Cardiac muscle cell (in vitro differentiated cells and primary cell): ENCODE measurements at places on chromosomes 2 and 18.
A peak's percentile ranks its signal among the peaks of the same experiment; 100 is the strongest.

- DNase-seq: no peak
Measured at GRCh38 chr2:8312221-8312620, 369.6 kb upstream of the ID2 start.

DNA sequence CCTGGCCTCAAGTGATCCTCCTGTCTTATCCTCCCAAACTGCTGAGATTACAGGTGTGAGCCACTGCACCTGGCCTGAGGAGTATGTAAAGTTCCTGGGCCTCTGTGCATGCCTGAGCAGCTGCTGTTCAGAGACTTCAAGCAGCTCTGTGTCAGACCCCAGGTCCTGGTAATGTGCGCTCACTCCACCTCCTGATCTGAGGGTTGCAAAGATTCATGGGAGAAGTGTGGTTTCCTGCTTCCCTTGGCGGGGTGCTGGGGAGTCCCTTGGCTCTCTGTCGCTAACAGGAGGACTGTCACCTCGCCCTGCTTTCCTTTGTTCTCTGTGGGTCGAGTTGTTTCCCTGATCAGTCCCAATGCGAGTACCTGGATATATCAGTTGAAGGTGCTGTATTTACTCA lies 8.6 kb upstream of the IL36A start:
- DNase-seq: no peak

- no peak for DNase-seq
Measured at GRCh38 chr2:54680397-54681041, 42.9 kb upstream of the EML6 start.

GRCh38 chr2:71452565-71452964 lies 796 bp upstream of the DYSF start:
- peak; percentile 57 for DNase-seq

GRCh38 chr18:62412231-62412979 lies 87.3 kb downstream of the TNFRSF11A start:
- no peak for DNase-seq

GRCh38 chr2:83874066-83874465 lies 585.0 kb downstream of the SUCLG1 start:
- DNase-seq: no peak

DNA sequence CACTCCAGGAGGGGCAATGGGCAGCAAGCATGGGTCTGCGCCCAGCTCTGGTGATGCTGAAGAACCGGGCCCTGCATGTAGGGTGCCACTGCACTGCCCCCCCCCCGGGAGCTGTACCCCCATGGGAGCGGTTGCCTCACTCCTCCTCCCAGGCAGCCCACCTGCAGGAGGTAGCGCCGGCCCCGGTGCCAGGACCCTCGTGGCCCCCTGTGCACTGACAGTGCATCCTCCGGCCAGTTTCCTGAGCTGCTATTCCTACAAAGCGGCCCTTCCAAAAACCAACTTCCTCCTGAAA lies 109.4 kb downstream of the ZNF516 start:
- no peak for DNase-seq

DNA sequence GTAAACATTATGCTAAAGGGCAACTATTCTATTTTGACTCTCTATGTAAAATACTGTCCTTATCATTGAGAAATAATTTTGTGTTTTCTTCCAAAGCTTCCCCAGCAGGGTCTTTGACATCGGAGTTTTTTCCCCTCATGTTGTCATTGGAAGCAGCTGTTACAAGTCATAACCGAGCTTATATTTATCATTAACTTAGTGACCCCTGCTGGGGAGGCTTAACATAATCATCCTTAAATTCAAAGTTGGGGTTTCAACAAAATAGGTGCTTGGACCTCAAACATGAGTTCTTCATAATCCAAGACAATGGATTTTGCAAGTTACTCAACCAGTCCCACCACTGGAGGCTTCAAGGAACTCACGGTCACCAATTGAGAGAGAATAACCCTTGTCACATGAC lies 330.9 kb downstream of the DCC start:
- peak; percentile 46 for DNase-seq

GRCh38 chr18:28735731-28736130 lies 558.8 kb upstream of the CDH2 start:
- peak; percentile 94 for DNase-seq

- no peak for DNase-seq
Measured at GRCh38 chr2:96984300-96984699, 2.1 kb downstream of the FAM178B start.

- no peak for DNase-seq
Measured at GRCh38 chr18:78601349-78601748, 378.3 kb upstream of the SALL3 start.

DNA sequence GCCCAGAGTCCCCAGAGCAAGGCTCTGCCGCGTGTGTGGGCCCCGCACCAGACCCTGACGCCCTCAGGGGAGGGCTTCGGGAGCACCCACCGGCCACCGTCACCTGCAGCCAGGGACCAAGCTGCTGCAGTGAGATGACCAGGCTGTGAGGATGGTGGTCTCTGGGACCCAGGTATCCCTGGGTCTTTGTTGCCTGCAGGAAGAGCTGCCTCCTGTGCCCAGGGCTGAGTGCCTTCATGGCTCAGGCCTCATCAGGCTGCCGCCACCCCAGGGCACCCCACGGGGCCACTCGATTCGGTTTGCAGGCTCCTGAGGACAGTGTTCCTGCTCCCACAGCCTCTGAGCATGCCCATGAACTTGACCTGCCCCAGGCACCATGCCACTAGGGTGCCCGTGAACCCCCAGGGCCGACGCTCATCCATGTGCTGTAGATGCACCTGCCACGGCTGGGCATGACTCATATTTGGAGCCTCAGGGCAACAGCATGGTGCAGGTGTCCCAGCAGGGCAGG lies 109.8 kb downstream of the FAM210A start:
- no peak for DNase-seq

- peak; percentile 97 for DNase-seq
Measured at GRCh38 chr2:102063487-102063911, 71.7 kb downstream of the IL1R2 start.

DNA sequence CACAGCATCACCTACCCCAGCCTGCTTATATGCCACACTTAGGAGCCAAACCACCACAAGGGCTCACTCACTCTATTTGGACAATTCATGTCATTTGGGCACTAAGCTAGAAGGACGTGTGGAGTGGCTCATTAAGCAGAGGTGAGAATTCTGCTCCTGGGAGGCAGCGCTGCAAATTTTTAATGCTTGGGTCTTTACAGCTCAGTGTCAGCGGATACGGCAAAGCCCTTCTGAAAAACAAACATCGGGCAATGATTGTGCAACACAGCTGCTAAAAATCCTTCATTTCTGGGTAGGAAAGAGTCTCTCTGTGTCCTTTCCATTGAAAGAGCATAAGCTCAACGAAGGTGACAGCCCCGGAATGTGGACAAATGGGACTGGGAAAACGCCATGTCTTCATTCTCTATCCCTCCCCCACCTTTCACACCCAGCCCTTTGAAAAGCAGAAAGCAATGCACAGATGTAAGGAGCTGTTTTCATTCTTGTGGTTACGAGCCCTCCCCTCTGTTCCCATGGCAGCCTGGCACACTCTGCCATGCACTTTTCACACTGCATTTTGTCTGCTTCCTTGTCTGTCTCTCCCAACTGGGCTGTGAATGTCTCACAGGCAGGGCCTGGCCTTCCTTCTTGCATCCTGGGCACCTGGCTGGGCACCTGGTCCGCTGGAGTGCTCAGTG lies 16.0 kb downstream of the TMEM177 start:
- no peak for DNase-seq

DNA sequence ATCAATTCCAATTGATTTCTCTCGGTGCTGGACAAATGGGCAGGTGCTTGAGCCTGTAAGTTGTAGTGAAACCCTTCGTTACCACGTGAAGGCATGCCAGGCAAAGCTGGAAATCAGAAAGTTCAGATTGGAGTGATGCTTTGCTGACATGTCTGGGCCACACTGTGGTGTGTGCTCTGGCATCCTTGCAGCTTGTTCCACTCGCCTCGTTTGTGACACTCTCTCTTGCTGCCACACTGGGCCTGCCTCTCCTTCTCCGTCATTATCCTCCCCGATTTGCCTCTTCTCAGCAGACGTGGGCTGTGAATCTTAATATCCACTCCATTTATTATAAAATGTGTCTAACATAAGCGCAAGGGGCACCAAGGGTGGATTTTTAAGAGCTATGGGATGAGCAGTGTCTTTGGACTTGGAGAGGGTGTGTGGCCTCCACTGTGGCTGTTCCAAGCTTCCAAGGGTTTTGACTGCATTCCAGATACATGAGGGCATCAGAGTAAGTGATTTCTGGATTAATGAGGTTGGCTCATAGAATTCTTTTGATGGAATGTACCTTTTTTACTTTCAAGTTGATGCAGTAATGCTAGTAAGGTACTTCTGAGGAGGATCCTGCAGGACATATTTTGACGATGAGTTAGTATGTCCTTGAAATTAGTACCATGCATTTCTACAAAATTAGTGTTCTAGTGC lies 238.8 kb downstream of the TPGS2 start:
- DNase-seq: no peak

DNA sequence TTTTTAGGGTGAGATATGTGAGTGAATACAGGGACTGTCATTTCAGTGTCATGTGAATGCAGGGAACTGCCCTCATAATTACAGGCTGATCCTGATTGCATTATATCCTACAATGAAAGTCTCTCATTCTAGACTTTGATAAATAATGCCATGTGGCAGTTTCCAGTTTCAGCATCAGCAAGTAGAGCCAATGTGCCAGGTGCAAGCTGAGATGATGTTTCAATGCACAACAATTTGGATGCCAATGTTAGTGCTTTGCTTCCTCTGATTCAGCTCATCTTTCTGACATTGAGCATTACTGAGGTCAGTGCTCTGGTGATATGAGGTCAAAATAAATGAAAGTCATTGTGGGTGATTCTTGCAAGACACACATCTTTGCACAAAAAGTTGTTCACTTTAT lies 63.7 kb upstream of the TFPI start:
- no peak for DNase-seq

DNA sequence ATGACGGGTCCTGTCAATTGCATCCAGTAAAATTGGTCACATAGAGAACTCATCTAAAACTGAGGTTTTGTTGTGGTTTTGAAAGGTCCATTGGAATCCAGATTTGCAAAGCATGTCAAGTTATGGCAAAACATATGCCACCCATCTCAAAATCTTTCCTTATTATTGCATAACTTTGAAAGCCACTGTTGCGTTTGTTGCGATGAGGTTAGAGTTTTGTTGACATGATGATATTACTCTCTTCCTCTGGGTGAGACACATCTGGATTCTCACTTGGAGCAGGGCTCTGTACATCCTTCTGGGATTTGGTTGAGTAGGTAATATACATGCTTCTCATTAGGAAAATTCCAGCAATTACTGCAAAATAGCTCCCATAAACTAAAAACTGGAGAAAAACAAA lies 20.6 kb downstream of the SCYGR5 start:
- no peak for DNase-seq

DNA sequence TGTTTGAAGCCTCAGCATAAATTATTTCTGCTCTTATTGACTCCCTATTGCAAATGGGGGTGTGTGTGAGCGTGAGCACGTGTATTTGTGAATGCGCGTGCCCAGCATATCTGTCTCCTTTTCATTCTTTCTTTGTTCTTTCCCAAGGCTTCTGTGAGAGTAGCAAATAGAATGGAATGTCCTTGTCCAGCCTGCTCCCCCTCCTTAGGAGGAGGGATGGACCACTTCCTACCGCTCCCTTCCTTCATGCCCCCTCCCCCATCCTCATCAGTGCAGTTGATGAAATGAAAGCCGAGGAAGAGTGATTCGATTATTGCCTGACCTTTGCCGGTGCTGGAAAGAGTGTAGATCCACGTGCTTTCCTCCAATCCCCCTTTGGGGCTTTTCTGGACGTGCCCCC lies 102.0 kb downstream of the CPO start:
- peak; percentile 31 for DNase-seq

DNA sequence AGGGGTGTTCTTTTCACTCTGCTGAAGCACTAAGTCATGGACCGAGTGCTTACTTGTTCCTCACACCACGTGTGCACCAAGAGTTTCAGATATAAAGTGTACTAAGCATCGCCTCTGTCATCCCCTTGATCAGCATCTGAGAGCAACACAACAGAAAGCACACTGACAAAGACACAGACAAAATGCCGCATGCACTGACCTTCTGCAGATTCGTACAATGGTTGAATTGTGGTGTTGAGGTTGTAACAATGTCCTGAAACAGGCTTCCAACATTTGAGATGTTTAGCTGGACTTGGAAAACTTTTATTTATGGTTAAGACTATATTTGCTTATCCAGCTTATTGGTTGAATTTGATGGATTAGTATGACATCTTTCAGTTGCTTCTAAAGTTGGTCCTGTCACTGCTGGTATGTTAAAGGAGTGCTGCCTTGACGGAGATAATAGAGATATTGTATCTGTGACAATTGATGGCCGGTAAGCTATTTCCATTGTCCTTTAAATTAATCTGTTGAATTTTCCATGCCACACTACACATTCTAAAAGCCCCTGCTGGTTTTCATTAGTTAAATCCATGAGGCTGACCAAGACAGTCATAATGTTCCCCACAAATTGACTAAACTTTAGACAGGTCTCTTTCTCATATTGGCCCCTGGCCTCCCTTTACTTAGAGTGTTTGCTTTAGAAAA lies 99.9 kb downstream of the CBLN2 start:
- DNase-seq: no peak

- no peak for DNase-seq
Measured at GRCh38 chr2:8223695-8224346, 458.0 kb upstream of the ID2 start.

DNA sequence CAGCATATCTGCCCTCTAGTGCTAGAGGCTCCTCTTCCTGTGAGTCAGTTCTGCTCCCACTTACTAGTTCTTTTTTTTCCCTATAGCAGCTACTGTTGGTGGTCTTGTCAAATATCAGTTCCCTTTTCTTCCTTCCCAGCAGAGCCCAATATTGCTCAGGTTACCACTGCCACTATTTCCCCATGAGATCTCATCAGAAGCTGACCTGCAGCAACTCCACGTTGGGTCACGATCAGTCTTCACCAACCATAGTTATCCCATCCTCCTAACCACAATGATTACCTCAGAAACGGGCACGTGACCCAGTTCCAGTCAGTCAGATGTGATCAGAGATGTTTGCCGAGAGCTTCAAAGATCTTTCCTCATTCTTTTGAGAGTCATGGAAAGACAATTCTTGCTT lies 59.7 kb upstream of the CAPN13 start:
- DNase-seq: no peak

GRCh38 chr18:65792456-65793074 lies 41.8 kb downstream of the CDH7 start:
- no peak for DNase-seq

GRCh38 chr2:120174963-120175581 lies 48.1 kb downstream of the TMEM185B start:
- peak; percentile 83 for DNase-seq

DNA sequence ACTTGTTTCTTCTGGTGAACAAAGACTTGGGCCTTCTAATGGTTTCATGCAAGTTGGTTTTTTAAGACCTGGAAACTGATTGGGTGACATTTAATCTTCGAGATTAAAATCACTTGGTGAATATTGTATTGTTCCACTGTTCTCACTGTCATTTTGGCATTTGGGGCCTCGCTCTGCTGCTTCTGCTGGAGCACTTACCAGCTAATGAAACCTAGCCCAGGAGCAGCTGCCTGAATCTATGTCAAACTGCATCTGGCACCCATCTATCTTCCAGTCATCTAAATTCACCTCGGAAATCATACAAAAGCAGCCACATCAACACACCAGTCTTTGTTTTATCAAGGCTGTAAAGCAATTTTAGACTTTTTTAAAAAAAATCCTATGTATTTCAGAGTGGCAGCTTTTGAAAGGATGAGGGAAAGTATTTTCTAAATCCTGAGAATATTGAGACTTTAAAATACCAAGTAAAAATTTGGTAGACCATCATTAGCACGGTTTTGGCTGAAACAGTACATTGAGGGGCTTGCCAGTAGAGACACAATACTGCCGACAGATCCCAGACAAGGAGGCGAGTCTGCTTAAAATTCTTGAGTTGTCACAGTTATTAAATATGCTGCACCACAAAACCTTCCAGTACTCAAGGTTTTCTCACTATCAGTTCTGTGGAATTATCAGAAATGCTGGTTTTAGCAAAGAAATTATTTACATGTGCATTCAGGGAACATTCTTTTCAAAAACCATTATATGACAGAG lies 26.1 kb upstream of the SERTAD2 start:
- no peak for DNase-seq
